Karpas-422 (cell line): ENCODE measurements at places on chromosomes 16 and 17. TPM values are rescaled to one million over a fixed set of nuclear protein-coding genes. Genes with fewer than 3 reads are reported as not detected.

GRCh38 chr16:28182183-28182582 lies 29.6 kb downstream of the XPO6 start:
- DNase-seq, result no peak

DNA sequence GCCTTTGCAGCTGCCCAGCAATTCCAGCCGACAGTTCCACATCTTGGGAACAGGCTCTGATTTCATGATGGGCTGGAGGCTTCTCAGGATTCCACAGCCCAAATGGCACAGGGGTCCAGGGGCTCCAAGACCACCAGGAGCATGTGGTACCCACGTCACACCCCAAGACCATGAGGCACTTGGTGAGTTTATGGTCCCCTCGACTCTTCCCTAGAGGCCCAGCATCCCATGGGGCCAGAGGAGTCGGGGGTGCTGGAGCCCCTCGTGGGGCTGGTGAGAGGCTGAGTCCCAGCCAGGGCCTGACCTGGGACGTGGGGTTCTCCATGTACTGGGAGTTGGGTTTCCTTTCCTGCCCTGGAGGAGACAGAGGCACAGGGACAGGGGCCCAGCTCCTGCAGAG lies 10.1 kb upstream of the KRTAP17-1 start:
- DNase-seq, result no peak

DNA sequence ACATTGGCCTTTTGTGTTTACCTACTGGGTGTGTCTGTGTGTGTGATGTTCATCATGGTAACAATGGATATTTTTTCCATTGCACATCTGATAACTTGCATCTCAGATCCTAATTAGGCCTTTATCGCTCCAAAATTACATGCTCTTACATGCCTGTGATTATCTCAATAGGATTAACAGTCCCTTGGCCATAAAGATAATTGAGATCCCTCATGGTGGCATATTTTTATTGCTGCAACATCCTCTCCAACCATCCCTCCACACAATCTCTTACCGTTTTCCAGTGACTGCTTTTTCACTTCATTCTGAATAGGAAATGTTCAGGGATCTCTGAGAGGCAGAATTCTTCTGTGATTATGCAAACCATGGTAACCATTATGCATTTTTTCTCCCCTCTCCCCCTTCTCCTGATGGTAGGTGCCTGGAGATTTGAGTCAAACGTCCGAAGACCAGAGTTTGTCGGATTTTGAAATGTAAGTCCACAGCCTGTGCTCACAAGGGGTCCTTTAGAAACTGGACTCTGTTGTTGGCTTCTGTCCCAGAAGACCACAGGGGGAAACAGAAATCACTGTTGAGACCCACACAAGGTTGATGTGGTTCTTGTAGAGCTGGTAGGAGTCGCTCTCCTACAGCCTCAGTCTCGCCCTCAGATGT lies 405.5 kb downstream of the CPPED1 start:
- no peak for DNase-seq

- DNase-seq, result no peak
Observed at GRCh38 chr17:57480438-57481196, 224.3 kb downstream of the MSI2 start.

The SLC16A3 gene
- total RNA-seq, result 0.67 and 6.0 TPM in 2 replicates

GRCh38 chr17:45266372-45266926 lies 4.6 kb upstream of the SPATA32 start:
- no peak for DNase-seq

DNA sequence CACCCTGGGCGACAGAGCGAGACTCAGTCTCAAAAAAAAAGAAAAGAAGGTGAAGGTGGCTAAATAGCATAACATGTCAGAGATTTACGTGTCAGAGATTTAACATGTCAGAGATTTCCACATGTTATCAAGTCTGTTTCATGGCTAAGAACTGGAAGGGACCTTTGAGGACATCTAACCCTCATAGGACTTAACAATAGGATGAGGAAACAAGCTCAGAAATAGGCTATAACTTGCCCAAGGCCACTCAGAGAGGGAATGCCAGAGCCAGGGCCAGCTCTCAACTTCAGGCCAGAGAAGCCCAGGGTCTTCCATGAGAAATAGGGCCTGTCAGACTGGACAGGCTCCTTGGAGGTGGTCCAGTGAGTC lies 26.8 kb upstream of the ZNF629 start:
- DNase-seq, result no peak

The RIPOR1 gene
- total RNA-seq, result 1.3 and 2.9 TPM in 2 replicates

The SLC5A11 gene
- 0.11 and 0.15 TPM in 2 replicates for total RNA-seq

The FNDC8 gene
- total RNA-seq, result not detected in 2 replicates

- no peak for DNase-seq
Observed at GRCh38 chr17:2253362-2253761, 50.2 kb downstream of the SMG6 start.

DNA sequence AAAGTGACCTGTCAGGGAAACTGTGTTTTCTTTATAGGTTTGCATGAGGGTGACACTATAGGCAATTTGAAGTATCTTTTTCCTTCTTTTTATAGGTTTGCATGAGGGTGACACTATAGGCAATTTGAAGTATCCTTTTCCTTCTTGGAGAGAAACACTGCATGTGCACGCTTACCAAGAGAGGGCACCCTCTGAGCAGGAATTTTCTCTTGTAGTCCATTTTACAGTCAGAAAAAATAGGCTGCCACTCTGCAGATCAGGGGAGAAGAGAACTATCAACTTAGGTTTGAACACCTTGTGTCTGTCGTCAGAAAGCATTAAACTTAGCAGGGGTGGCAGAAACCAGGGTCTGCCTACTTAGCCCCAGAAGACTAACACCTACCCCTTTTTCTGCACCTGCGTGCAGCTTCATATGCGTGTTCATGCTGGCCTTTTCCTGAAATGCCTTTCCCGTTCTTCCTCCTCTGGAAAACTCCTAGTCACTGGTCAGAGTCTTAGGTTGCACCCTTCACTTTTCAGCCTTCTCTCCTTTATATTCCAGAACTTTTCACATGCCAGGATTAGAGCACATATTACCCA lies 16.4 kb upstream of the SMIM36 start:
- DNase-seq, result peak; percentile 77

- no peak for DNase-seq
Observed at GRCh38 chr17:42409523-42410318, 13.3 kb downstream of the CAVIN1 start.

- DNase-seq, result no peak
Observed at GRCh38 chr17:50893183-50893993, 27.2 kb upstream of the TOB1 start.

DNA sequence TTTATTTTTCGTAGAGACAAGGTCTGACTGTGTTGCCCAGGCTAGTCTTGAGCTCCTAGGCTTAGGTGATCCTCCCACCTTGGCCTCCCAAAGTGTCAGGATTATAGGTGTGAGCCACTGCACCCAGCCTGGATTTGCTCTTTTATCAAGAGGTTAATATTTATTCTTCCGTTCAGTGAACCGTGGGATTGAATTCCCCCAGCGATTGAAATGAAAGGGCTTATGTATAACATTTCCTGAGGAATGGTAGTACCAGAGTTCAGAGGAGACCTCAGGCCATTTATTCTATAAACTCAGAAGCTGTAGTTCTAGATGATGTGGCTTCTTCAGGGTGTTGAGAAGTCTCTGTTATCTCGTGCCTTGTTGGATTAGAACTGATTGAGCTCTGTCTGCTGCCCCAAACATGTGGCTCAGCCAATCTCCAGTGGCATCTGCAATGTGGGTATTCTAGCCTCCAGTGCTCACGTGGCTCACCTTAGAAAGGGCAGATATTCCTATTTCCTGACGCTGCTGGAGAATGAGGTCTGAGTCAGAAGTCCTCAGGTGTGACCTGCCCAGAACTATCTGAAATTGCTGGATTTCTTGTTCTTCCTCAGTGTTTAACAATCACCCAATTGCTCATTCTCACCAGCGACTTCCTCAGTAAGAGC lies 22.5 kb downstream of the HMOX2 start:
- no peak for DNase-seq

DNA sequence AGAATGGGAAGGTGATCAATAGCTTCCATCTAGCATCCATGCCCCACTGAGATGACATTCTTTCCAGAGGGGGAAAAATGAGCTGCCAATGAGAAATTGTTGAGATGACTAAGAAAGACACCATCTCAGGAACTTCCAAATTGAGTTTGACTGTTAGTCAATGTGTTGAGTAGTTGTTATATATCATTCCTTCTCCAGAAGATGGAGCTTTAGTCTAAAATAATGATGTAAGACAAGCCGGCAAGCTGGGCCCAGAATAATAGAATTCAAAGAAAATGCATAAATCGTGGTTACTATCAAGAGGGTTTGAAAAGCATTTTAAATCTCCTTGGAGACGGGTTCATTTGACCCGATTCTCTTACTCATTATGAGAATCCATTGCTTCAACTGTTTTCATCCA lies 71.0 kb upstream of the ATF7IP2 start:
- peak; percentile 72 for DNase-seq

DNA sequence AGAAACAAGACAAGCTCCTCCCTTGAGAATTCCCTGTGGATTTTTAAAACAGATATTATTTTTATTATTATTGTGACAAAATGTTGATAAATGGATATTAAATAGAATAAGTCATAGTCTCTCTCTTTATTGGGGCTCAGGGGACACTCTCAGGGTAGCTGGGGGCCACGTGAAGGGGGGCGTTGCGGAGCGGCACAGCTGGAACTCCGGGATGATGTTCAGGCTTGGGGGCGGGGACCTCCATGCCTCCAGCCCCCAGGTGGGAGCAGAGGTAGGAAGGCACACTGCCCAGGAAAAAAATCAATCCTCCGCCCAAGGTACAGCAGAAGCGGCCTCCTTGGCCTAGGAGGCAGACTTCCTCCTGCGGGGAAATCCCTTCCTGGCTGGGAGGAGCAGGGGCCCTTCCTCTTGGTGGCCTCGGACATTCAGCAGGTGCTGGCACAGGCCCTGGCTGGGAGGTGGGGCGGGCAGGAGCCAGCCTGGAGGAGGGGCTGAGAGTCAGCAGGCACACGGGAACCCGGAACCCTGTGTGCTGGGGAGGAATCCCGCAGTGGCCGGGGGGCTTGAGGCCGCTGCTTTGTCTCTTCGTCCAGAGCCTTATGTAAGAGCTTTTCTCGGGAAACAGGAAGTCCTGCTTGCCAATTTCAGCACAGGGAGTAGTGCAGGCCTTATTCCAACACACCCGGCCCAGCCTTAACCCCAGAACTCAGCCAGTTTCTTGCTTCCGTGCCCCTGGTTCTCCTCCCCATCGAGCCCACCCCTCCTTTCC lies 591 bp upstream of the TNFSF13 start:
- peak; percentile 50 for DNase-seq

DNA sequence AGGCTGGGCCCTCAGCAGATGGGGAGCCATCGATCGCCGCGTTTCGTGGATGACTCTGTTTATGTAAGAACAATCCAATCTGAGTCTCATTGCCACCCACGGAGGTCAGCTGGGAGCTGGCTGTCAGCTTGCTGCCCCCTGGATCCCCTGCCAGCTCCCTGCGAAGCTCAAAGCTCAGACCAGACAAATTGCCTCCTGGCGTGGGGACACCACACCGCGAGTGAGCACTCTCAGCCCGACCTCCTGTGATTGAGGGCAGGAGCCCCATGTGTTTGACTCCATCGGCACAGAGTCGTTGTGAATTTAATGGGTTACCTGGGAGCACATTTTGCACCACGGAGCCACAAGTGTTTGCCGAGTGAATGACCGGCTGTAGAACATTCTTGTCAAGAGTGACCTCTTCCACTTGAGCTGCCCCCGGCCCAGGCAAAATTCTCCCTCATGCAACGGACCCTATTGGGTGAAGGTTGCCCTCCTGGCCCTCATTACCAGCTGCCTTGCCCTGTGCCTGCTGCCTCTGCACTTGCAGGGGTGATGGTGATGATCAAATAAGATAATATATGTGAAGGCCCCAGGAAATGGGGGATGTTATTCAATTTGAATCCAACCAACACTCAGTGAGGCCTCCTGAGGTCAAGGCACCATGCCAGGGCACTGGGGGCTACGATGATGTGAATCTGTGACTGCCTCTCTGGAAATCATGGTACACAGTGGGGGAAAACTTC lies 7.6 kb upstream of the GFAP start:
- DNase-seq, result no peak

The SEZ6L2 gene
- total RNA-seq, result 0.04 TPM in 1 of 2 replicates, not detected in the other

DNA sequence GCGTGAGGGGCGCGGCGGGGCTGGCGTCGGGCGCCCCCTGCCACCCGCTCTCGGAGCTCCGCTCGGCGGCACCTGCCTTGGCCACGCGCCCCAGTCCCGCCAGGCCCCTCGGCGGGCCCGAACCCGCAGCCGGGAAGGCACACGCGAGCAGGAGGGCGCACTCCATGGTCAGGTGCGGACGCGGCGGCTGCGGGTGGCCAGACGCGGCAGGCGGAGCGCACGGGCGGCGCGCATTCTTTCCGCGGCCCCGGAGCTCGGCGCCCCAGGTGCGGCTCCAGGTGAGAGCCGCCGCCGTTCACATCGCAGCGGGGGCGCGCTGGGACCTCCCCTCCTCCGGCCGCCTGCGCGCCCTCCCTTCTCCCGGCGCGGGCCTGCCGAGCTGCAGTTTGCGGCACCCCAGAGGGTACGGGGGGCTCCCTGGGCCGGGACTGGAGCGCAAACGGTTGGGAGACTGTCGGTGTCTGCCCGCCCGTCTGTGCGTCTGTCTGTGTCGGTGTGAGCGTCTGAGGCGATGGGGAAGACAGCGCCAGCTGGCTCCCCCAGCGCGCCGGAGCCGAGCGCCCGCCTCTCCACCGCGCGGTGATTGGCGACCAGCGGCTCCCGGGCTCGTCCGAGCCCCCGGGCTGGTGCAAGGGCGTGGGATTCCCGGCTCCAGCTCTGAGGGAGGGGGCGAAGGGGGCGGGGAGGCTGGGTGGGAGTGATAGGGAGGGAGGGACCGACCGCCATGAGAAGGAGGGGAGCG lies at the start of gene ADAMTS18:
Gene ADAMTS18 (minus strand): TSS at position 505 of the 742 bp plus-strand sequence. CDS start 339 bp downstream, at position 166.
- DNase-seq, result no peak

The NOTUM gene
- not detected in 2 replicates for total RNA-seq

DNA sequence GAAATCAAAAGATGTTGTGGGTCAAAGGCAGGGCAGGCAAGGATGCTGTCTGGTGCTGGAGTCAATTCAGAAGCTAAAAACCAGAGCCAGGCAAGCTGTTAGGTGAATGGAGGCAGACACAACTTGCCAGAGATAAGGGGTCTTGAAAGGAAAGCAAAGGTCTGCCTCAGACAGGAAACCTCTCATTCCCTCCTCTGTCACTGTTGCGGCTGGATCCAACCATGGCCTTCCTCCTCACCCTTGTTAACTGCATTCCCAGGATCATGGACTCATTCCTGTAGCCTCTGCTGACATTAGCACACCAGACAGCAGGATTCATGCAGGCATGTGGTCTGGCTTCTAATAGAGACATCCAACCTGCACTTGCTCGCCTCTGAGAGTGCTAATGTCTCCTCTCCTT lies 186.7 kb upstream of the HS3ST3A1 start:
- DNase-seq, result no peak

The CHRNE gene
- 0.11 and 0.22 TPM in 2 replicates for total RNA-seq

GRCh38 chr17:2631211-2631610 lies 37.8 kb downstream of the PAFAH1B1 start:
- DNase-seq, result no peak

- DNase-seq, result no peak
Observed at GRCh38 chr17:29659155-29659554, 36.4 kb upstream of the CORO6 start.
